Stimulated activated naive CD4-positive, alpha-beta T cell (primary cell): ENCODE measurements at places on chromosomes 13 and 19.

- no peak for DNase-seq
Observed at GRCh38 chr13:46489586-46490023, 63.4 kb upstream of the LRCH1 start.

DNA sequence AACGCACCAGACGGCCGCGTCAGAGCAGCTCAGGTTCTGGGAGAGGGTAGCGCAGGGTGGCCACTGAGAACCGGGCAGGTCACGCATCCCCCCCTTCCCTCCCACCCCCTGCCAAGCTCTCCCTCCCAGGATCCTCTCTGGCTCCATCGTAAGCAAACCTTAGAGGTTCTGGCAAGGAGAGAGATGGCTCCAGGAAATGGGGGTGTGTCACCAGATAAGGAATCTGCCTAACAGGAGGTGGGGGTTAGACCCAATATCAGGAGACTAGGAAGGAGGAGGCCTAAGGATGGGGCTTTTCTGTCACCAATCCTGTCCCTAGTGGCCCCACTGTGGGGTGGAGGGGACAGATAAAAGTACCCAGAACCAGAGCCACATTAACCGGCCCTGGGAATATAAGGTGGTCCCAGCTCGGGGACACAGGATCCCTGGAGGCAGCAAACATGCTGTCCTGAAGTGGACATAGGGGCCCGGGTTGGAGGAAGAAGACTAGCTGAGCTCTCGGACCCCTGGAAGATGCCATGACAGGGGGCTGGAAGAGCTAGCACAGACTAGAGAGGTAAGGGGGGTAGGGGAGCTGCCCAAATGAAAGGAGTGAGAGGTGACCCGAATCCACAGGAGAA is 1.9 kb downstream of the PPP1R12C start:
- DNase-seq = peak; percentile 71

GRCh38 chr19:46299004-46299509 is 2.2 kb downstream of the HIF3A start:
- no peak for DNase-seq

GRCh38 chr19:19134687-19135158 is 3.6 kb downstream of the TMEM161A start:
- DNase-seq = peak; percentile 45

DNA sequence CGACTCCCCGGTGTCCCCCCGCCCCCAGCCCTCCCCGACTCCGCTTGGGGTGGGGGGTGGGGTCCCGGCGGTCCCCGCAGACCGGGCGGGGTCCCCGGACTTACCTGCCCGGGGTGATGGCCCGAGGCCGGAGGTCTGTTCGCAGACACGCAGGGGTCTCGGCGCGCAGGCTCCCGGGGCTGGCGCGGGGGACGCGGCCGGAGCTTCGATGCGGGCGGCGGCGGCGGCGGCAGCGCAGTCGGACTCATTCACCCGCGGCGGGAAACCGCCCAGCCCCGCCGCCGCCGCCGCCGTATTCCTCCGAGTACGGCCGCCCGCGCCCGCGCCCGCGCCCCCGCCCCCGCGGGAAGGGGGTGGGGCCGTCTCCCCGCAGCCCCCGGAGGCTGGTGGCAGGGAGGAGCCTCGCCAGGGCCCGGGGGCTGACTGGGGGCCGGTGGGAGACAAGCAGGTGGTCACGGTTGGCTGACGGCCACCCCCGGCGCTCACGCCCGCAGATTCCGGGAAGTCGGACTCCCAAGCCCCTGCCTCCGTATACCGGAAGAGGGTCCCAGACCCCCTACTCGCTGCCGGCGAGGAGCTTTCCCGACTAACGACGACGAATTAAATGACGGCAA is at the start of gene C2CD4C:
Gene C2CD4C (minus strand): TSS at position 246 of the 614 bp plus-strand sequence. CDS start 786 bp downstream, outside the sequence.
- no peak for DNase-seq

DNA sequence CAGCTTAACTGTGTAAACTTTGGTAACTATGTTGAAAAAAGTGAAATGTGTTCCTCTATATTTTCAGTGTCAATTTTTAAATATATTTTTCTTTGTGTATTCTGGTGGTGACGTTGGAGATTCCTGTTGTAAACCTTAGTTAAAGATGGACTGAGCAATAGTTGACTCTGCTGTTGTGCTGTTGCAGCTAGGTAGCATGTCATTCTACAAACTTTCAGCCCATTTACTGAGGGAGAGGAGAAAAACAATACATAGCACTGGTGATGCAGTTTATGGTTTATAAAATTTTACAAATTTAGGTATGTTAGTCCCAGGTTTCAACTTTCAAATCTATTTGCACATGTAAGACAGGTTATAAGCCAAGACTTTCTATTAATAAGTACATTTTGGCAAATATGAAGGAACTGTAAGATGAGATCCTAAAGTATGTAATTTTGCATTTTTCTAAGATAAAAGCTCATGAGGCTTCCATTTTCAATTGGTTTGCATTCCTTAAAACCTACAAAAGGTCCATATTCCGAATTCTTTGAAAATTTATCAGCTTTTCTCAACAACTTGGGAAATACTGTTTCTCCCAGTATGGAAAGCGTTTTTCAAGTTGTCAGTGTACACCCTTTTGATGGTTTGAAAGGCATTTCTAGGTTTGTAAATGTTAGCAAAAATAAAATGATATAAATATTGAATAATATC is 1.5 kb downstream of the NDFIP2 start:
- no peak for DNase-seq

GRCh38 chr19:49530708-49531107 is 2.9 kb downstream of the RCN3 start:
- DNase-seq = no peak

DNA sequence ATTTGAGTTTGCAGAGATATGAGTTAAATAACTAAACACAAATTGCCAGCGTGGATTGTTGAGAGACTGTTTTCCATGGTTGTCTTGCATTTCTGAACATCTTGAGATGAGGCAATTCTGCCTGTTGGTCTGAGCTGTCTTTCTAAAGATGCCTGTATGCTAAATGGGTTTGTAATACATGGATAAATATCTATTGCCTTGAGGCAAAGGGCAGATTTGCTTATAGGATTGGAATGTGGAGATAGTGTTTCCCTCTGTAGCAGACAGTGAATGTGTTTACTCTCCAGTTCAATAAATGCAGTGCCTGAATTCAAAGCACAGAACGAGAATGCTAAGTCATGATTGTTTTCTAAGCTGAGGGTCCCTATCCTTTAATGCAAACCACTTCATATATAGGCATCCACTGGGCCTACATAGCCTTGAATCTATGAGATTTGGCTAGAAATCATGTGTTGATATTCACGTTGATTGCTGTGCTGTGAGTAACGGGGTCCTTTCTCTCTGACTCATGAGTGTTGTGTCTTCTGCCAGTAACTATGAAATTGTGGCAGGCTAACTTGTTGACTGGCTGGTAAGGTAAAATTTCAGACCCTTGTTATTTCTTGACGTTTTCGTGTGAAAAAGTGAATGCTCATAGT is 2554.8 kb downstream of the PCDH9 start:
- DNase-seq = no peak

- DNase-seq = no peak
Observed at GRCh38 chr19:52748336-52748950, 13.6 kb upstream of the ZNF611 start.

DNA sequence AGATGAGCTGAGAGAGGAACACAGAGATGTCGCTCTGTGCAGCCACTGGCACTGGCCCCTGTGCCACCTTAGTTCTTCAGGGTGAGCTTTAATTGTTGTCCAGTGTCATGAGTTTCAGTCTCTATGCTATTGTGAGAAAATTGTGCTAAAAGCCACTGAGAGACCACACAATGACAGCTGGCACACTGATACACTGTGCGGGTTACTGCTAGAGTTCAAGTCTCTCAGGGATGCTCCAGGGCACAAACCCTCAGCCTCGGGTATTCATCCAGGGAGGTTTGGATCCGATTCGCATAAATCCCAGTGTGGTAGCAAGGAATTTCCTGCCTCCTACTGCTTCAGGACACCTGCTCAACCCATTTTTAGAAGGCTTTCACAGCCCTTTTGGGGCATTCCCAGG is 68.1 kb upstream of the EDNRB start:
- no peak for DNase-seq

- peak; percentile 7 for DNase-seq
Observed at GRCh38 chr13:30415430-30416030, 6.8 kb upstream of the UBE2L5 start.

GRCh38 chr19:2732883-2733282 is 6.9 kb downstream of the SLC39A3 start:
- no peak for DNase-seq

DNA sequence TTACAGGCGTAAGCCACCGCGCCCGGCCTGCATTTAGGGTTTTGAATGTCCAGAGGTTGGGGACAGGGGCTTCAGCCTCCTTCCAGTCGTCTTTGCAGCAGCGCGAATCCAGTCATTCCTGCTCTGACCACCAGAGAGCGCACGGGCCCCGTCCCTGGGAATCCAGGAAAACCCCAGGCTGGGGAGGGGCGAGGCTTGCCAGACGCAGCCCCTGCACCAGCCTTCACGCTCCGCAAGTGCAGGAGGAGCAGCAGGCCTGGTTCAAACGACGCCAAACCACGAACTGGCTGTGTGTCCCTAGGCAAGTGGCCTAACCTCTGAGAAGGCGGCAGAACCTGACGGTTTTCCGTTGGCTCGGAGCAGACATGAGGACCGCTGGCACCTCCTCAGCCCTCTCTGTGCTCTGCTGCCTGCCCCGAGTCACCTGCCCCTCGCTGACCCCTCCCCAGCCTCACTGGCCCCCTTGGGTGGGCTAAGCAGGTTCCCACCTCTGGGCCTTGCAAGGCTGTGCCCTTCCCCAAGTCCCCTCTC is 2.0 kb upstream of the RNF126 start:
- DNase-seq = peak; percentile 52

DNA sequence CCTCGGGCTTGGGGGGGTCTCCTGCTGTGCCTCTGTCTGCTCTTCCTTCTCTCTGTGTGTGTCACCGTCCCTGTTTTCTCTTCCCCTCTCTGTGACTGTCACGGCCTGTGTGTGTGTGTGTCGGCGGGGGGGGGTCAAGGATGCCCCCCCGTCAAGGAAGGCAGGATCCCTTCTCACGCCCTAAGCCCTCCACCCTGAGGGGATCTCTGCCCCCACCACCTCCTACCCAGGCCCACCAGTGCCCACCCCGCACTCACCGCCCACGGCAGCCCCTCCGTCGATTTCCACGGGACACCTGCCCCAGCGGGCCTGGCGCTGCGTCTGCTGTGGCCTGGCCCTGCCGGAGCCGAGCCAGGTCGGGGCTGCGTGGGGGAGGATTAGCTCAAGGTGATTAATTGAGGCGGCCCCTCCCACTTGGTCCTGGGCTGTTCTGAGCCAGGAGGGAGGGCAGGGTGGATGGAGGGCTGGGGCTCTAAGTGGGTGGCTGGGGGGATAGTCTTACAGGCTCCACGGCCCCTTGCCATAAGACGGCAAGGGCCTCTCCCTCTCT is at the start of gene RAX2:
Gene RAX2 (minus strand): TSS at position 323 of the 550 bp plus-strand sequence. CDS start 486 bp downstream, outside the sequence.
- DNase-seq = no peak

DNA sequence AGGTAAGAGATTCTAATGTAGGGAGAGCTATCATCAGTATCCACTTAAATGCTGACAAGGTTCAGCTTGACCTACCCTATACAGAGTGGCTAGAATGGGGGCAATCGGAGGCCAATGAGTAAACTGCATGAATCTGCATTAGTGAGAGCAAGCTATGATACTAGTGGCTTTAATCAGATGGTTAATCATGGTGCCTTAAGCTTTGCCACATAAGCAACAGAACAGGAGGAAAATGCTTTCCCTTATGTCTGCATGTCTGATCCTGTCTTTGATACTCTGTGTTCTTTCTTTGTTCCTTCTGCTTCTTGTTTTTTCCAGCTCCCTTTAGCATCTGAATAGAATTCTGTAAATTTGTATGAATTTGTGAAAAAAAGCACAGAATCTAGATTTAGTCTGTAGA is 91.1 kb downstream of the WDFY2 start:
- no peak for DNase-seq

GRCh38 chr19:55161571-55162322 is 4.2 kb upstream of the TNNI3 start:
- DNase-seq = no peak

DNA sequence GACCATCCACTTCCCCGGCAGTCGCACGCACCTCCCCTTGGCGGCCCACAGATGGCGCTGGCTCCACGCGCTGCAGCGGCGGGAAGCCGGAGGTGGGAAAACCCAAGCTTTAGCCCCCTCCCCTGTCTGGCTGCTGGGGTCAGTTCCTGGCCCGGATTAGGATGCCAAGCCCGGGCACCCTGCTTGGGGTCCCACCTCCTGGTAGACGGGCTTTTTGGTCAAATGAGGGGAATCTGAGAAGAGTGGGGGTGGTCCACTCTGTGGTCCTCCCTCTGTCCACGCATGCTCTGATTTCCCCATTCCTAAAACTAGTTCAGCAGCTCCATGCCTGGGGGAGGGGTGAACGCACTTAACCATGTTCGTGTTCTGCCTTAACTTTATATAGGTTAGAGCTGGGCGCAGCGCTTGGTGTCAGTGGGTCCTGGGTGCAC is 8.1 kb upstream of the ADGRE2 start:
- no peak for DNase-seq
